Esophagus mucosa (tissue), 1 donor: ENCODE measurements at places on chromosomes 1 and 21. TPM values are rescaled to one million over a fixed set of nuclear protein-coding genes. Genes with fewer than 3 reads are reported as not detected.

ZMPSTE24 gene
- total RNA-seq: 25.8 TPM

BCL2L15 gene
- 8.4 TPM for total RNA-seq

B3GALNT2 gene
- total RNA-seq: 25.5 TPM

DEPDC1 gene
- 10.4 TPM for total RNA-seq

ANKRD35 gene
- 13.7 TPM for total RNA-seq

CD53 gene
- total RNA-seq: 5.1 TPM

RXFP4 gene
- not detected for total RNA-seq

ERRFI1 gene
- total RNA-seq: 25.4 TPM

CELA2A gene
- total RNA-seq: 0.36 TPM

BARHL2 gene
- total RNA-seq: not detected
